GM19239 (cell line): ENCODE measurements at places on chromosomes 6 and 20.

- no peak for DNase-seq
These were observed 14.0 kb downstream of the HMGN4 start for GRCh38 chr6:26552205-26552604.

- no peak for DNase-seq
These were observed 171.9 kb downstream of the JARID2 start for GRCh38 chr6:15417811-15418210.

- DNase-seq: no peak
These were observed 15.9 kb downstream of the MAP1LC3A start for GRCh38 chr20:34574426-34574825.

GRCh38 chr6:33740794-33741193 lies 5.9 kb downstream of the IP6K3 start:
- no peak for DNase-seq

DNA sequence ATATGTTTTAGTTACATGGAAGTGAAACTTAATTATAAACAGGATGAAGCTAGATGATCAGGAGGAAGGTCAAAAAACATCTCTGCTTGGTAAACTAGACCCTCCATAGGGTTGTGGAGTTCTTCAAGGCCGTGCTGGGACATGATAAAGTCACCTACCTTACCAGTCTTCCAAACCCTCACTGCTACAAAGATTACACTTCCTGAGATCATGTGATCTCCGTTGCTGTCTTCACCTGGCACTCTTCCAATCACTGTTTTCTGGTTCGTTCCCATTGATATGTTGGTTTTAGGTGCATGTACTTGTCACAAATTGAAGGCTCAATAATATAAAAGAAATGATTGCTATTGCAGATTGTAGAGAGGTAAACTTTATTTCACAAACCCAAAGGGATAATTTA lies 161.5 kb upstream of the MAN1A1 start:
- DNase-seq: no peak

GRCh38 chr20:60102665-60103210 lies 144.5 kb downstream of the CDH26 start:
- DNase-seq: no peak

DNA sequence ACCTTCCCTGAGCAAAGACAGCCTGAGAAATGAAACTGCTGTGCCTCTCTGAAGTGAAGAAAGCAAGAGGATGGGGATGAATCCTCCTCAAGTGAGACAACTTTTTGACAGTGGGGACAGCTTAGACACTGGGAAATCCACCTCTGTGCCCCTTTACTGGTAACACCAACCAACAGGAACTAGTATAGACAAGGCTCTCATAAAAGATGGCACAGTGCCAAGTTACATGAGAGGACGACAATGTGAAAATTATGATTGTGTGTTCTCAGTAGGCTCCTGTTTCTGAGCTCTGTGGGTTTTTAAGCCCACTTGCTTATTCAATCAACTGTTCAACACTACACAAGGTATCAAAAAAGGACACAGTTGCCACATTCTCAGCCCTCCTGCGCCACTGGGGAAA lies 41.6 kb upstream of the LYRM2 start:
- no peak for DNase-seq

GRCh38 chr6:30450909-30451841 lies 38.1 kb upstream of the HLA-E start:
- peak; percentile 49 for DNase-seq

- DNase-seq: no peak
These were observed 62.1 kb downstream of the RNF182 start for GRCh38 chr6:13986700-13987399.

- DNase-seq: peak; percentile 10
These were observed 12.4 kb upstream of the HMGN3 start for GRCh38 chr6:79246891-79247290.

DNA sequence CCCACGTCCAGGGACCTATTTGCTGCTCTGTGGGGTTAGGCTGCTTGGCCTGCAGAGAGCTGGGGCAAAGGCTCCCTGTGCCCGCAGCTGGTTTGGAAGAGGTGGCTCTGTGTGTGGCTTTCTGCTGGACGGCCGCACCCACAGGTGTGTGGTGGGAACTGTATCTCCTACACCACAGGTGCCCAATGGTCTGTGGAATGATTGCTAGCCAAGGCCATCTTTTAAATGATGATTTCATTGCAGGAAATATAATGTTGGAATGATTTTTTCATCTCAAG lies 178.4 kb downstream of the DLL1 start:
- DNase-seq: no peak

DNA sequence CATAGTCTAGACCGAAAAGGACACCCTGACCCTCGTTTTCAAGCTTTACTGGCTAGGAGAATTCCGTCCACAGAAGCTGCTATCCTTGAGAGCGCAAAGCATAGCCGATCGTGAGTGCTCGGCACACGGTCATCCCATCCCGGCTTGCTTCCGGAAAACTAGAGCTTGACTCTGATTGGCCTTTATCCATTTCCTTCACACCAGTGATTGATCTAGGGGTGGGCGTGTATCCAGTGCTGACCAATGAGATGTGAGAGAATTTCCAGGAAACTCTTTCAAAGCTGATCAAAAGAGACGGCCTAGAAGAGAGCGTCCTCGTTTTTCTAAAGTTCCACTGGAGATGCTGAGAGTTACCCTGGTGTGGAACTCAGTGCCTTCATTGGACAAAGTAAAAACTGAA lies 41.0 kb upstream of the NFATC2 start:
- DNase-seq: no peak

GRCh38 chr6:88749849-88750248 lies 213.6 kb downstream of the RNGTT start:
- DNase-seq: no peak

DNA sequence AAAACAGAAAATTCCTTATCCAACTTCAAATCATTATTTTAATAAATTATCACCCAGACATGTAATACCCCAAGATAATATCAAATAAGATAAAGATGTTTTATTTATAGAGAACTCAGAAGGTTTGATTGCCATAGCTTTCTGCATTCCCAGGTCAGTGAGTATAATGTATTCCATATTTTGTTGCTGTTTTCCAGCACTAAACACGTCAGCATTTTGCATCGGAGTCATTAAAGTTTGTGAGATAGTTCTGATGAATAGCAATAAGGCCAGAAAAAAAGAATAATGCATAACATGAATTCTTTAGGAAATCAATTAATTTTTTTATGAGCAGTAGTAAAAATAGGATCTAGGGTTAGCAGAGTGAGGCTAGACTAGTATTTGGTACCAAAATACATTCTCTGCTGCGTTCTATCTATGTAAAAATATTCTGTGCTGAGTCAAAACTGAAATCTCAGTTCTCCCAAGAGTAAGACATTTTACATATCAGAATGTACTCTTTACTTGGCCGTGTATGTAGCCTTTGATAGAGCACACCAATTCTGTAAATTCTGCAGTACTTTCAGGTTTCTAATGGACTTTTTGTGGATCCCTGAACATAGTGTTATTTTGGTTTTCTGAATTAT lies 269.9 kb upstream of the AGPAT4 start:
- no peak for DNase-seq

DNA sequence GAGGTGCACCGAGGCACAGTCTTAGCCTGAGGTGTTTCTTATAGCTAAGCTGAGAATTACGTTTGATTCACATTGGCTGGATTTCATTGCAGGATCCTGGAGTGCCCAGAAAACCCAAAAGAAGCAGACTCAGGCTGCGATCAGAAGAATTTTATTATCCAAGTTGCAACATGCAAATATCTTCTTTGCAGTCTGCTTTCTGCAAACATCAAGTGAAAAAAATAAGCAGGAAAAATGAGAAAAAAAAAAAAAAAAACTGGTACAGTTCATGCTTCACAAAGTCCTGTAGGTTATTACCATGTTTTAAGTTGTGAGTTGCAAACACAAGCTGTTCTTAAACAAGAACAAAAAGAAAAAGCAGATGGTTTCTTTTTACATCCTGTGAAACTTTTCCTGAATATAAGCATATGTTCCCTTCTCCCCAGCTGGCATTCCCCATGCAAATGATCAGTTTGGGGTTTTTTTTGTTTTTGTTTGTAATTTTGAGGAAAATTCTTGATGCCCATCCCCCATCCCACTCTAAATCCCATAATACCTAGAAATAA lies 349.0 kb downstream of the CBLN4 start:
- DNase-seq: no peak

GRCh38 chr20:56468316-56469076 lies at the start of gene RTF2:
Gene RTF2 (plus strand): TSS chr20:56468627. CDS start chr20:56468698, 71 bp downstream.
- DNase-seq: peak; percentile 76

DNA sequence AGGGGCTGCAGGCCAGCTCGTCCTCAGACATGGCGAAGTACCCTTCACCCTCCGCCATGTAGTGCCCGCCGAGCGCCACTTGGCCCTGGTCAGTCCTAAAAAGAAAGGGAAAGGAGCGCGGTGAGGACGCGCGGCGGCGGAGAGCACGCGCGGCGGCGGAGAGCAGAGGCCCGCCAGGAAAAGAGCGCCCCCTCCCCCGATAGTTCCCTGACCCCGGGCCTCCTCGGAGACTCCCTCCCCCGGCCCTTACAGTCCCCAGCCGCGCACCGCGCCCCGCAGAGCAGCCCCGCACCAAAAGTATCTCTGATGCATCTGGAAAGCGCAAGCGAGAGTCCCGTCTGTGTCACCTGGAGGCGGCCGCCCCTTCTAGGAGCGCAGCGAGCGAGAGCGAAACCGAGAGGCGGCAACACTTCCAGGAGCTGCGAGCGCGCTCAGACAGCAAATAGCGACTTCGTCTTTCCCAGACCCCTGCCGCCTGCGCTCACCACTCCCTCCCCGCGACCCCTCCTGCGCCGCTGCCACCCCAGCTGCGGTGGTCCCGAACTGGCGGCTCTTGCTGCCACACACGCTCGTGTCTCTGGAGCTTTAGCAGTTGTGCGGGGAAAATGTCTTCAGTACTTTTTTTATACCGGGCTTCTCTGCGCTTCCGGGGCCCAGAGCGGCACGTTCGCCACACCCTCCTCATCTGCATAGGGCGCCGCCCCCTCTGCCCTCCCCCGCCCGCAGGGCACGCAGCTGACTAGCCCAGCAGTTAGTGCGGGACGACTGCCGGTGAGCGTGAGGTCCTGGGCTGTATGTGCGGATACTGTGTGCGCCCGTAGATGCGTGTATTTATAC lies at the start of gene TENT5A:
Gene TENT5A (minus strand): TSS at position 598 of the 837 bp plus-strand sequence. CDS start 540 bp downstream, at position 58.
- peak; percentile 71 for DNase-seq

- no peak for DNase-seq
These were observed 400.8 kb upstream of the CHD6 start for GRCh38 chr20:42018979-42019378.

DNA sequence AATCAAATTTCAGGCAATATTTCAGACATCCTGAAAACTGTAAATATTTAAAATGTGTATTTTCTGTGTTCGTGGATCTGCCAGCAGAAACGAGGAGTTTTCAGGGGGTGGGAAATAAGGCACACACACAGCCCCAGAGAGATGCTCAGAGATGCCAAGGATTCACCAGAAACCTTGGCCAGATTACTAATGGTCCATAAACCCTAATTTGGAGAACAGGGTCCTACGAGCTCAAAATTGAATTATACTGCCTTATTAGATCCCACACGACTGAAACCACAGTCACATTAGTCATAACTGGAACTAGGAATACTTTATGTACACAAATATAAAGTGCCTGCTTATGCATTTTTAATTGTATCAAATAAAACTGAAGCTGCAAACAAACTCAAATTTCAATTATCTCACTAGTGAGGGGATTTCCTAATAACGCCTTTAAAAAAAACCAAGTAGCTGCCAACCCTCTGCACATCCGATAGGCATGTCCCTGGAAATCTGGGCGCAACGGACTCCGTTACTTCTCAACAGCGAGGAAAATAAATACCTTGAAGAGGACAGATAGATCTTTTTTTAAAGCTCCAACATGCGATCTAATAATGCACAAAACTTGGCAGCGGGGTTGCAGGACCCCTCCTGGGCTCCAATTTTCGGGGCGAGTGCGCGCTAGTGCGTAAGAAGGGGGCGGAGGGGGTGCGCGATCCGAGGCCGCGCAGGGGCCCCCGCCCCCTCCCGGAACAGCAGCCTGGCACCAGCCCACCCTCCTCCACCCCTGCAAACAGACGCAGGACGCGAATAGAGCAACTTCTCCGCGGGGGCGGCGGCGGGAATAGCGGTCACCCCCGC lies 897 bp downstream of the CHD6 start:
- DNase-seq: peak; percentile 26

DNA sequence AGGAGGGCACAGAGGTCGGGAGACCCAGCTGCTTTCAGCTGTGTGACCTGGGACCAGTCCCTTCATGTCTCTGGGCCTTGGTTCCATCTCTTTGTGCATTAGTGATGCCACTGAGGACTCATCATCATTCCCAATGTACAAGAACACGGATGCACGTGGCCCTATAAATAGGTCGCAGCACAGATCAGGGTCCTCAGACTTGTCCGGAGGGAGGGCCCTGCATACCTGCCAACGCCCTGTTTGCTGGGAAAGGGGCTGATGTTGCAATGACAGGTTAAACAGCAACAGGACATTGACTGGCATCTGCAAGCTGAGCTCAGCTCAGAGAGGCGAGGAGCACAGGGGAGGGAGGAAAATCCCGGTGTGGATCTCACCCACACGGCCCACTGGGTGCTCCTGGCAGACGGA lies 21.8 kb downstream of the TGM2 start:
- no peak for DNase-seq

DNA sequence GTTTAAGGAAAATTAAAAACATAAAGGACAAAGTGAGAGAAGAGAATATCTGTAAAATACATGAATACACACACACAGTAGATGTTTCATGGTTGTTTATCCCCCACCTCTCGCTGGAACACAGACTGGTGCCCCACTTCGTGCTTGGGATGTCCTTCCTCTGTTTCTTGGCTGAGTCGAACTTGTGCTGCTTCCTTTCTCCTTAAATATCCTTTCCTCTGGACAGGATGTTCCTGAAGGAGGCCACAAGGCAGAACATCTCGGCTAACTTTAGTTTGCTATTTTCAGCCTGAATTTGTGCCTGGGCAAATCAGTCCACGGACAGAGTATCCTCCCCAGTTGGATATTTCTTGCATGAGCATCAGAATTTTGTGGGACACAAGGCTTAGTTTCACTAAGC lies 54.7 kb upstream of the ZMYND8 start:
- no peak for DNase-seq

DNA sequence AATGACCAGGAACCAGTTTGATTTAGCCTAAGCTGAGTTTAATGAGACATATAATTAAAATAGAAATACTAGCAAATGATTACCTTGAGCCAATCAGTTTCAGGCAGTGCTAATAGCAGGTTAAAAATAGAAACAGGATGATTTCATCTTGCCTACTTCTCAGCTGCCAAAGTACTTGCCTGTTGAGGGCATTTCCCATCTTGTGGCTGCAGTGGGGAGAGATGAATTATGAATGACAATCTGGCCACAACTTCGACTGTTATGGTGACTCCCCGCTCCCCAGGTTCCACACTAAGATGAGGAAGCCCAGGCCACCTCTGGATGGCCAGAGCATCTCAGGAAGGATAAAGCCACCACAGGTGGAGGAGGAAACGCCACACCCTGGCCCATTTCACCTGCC lies 31.3 kb downstream of the MBOAT1 start:
- DNase-seq: no peak

DNA sequence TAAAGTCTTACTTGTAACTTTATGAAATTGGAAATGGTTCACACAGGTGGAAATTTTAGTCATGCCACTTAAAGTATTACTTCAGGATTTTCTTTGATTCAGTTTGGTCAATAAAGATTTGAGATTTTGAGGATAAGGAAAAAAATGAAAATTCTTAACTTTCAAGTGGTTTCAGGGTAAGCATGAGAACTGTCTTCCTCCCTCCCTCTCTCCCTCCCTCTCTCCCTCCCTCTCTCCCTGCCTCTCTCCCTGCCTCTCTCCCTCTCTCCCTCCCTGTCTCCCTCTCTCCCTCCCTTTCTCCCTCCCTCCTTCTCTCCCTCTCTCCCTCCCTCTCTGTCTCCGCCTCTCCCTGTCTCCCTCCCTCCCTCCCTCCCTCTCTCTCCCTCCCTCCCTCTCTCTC lies 36.9 kb downstream of the L3MBTL3 start:
- DNase-seq: no peak
